Inflammatory macrophage treated with lipopolysaccharide for 4 hours (primary cell): ENCODE measurements at places on chromosomes 16 and 17.

DNA sequence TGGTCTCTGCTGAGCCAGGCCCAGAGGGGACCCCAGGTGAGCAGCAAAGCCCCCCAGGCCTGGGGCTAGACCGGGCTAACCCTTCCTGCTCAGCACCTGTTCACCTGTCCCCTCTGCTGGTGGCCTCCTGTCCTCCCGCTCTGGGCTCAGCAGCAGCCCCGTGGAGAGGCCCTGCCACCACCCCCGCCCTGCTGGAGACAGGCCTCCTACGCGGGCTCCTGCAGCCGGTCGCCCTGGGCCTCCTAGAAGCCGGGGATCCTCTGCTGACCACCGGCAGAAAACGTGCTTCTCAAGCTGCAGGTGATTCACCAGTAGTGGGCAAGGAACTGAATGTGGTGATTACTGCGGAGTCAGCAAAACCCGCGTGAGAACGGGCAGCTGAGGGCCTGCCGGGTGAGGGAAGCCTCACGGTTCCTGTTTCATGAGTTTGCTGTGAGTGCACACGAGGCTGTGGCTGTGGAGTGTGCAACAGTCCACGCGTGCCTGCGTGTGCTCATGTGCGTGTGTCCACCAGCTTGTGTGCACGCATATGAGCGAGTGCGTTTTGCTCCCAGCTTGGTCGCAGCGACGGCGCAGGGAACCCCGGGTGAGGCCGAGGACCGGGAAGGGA lies 792 bp downstream of the SECTM1 start:
- peak; percentile 81 for DNase-seq

- DNase-seq = no peak
Observed at GRCh38 chr17:61868074-61868473, 4.7 kb upstream of the BRIP1 start.

DNA sequence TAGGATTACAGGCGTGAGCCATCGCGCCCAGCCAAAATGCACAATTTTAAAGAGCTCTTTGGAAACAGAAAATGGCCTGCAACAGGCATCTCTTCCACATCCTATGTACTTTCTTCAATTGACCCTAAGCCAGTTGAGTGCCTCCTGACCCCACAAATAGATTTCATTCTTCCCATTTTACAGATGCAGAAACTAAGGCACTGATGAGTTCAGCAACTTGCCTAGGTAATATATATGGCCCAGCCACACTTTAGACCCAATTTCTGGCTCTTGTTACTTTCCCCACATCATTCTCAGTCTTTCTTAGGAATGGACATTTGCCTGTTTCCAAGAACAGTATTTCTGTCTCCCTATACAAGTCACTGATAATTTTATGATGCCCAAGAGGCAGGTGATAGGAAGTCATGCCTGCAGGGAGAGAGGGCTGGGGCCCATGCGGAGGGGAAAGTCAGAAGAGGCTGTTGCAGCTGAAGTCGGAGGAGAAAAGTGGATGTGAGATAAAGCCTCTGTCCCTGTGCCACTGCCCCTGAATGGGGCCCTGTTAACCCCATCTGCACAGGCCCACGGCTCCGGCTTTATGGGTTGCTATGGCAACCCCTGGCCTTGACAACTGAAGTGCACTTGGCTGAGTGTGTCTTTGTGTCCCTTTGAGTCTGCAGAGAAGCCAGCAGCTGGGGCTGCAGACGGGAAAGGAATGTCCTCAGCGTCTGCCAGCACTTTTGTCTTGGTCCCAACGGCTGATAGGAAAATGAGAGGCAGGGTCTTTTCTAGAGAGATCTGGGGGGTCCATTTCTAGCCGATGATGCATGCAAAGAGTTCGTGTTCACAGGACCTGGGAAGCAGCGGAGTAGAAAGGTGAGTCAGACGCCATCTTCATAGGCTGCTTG lies 45.9 kb downstream of the ABAT start:
- no peak for DNase-seq

DNA sequence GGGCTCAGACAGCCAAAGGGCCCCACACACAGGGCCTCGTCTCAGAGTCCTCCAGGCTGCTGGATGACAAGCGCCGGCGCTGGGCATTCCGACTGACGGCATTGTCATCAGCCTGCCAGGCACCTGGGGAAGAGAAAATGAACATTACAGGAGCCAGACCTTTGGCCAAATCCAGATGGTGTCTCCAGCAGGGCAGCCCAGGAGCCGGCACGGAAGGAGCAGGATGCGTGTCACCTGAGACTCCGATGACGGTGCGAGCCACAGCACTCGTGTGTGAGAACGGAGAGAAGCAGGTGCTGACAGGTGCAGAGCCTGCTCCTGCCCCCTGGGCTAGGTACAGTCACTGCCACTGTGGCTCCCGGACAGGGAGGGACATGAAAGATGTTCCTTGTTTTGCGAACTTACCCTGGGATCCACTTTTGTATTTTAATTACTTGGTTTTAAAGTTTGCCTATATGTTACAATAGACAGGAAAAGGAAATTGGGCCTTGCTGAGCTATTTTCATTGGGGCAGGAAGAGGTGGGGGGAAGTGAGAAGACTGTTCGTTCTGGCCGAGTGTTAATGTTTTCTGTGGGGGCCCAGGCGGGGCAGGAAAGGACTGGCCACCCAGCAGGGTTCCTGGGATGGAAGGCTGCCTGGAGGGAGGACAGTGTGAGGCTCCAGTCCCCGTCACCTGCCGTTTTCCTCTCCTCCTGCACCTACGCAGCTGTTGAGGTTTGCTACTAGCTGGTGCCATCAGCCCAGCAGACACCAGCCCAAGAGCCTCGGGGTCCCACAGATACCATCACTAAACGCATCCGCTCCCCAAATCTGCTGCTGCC lies 4.4 kb upstream of the FOXJ1 start:
- no peak for DNase-seq

DNA sequence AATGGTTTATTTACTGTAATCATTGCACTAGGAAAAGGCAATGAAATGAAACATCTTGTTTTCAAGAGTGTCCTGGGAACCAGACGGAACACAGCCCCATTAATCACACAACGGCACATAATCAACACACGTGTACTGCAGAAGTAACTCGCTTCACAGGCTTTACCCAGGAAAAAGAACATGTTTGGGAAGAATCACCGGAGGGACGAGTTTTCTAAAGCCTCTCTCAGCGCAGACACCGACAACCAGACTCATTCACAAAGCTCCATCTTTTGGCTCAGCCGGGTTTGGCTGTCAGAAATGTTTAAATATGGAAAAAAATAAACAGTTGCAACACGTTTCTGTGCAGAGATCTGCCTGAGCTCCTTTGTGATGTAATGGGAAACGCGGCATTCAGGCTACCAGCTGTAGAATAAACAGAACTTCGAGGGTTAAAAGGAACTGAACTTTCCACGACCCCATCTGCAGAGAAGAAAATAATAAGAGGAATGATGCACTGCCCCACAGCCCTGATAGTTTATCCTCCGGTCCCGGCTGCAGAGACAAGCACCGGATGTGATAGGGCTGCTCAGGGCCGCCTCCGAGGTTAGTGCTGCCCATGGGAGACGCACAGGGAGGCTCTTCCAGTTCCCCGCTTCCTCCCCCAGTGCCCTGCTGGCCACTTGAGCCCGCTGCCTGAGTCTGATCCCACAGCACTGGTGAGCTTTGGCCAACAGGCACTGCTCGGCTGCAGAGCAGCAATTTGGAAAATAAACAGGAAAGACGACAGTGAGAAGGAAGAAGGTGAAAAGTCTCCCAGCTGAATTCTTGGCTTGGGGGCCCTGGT lies 119.8 kb downstream of the HIC1 start:
- DNase-seq = no peak

DNA sequence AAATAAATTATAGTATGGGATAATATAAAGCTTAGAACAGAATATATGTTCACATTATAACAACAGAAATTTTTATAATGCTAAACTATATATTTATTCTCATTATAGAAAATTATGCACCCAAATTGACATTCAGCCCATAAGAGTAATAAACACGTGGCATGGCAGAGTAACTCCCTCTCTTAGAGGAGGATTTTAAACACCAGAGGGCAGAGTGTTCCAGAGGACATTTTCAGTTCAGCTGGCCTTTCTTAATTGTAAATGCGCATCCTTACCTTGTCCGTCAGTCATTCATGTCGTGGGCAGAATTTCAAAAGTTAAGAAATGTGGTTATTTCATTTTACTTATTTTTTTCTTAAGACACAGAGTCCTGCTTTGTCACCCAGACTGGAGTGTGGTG lies 147.1 kb downstream of the TANC2 start:
- DNase-seq = peak; percentile 44
